Thymus (tissue), 14 donors: ENCODE measurements at places on chromosomes 16 and 17. TPM values are rescaled to one million over a fixed set of nuclear protein-coding genes. Genes with fewer than 3 reads are reported as not detected.

The CLUH gene
- 7.4 TPM for total RNA-seq

- H3K27ac ChIP-seq, result no peak overlapping the region
- H3K4me3 ChIP-seq, result no peak overlapping the region
- H3K27me3 ChIP-seq, result no peaks in the 10 kb centered on the region
These were observed 8.3 kb upstream of the HEATR6 start for GRCh38 chr17:60086818-60087591.

GRCh38 chr17:8151120-8151640, 1.0 kb downstream of the PER1 start:
- DNase-seq, result peak; percentile 92
- H3K4me3 ChIP-seq, result peak overlapping the region; percentile 70
- peak overlapping the region; percentile 94 for H3K27ac ChIP-seq

DNA sequence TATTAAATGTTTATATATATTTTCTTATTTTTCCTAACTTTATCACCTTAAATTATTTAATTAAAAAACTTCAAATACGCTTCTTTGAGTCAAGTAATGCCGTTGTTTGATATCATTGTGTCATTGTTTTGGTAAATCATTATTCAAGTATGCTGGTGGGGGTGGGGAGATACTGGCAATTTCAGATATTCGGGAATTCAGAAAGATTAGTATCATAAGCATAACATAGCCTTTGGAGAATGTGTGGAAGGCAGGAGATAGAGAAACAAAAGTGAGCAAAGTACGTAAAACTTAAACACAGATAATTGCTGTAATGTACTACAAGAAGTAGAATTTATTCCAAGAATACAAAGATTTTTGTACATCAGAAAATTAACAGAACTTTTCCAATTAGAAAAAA, 49.8 kb downstream of the TANC2 start:
- no peak overlapping the region for H3K4me3 ChIP-seq
- H3K4me1 ChIP-seq, result no peaks in the 10 kb centered on the region
- no peak for DNase-seq
- no peaks in the 10 kb centered on the region for H3K27me3 ChIP-seq
- H3K27ac ChIP-seq, result no peak overlapping the region
- no peaks in the 10 kb centered on the region for H3K36me3 ChIP-seq

DNA sequence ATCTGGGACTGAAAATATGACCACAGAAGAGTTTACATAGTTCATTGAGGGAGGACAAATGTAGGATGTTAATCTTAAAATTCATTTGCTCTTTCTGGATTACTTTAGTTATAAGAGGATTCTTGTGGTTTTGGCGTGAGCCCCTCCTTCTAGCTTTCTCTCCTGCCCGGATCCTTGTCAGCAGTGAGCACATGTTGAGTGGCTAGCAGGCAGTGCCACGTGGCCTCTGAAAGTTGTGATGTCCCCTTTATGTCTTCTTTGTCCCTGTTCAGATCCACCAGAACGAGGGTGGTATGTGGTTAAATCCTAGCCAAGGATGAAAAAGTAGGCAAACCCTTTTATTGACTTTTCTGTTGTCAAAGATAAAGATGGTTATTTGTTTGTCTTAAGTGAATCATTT, 83.8 kb downstream of the GNAO1 start:
- peaks cover 22% of the 10 kb centered on the region for H3K4me1 ChIP-seq
- DNase-seq, result no peak
- no peak overlapping the region for H3K4me3 ChIP-seq
- H3K36me3 ChIP-seq, result no peaks in the 10 kb centered on the region
- no peaks in the 10 kb centered on the region for H3K27me3 ChIP-seq
